ENCODE measurements at places on chromosomes 3 and 15. TPM values are rescaled to one million over a fixed set of nuclear protein-coding genes. Genes with fewer than 3 reads are reported as not detected.
A peak's percentile ranks its signal among the peaks of the same experiment; 100 is the strongest.

DNA sequence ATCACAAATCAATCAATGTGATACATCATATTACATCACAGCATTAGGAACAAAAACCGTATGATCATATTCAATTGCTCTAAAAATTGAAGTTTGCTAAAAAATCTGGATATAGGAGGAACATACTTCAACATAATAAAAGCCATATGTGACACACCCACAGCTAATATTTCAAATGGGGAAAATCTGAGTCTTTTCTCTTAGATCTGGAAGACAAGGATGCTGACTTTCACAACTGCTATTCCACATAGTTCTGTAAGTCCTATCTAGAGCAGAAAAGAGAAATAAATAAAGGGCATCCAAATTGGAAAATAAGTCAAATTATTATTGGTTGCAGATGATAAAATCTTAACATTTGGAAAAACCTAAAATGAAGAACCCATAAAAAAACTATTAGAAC, 256.8 kb upstream of the SGO1 start:
- no peaks in the 10 kb centered on the region for H3K36me3 ChIP-seq
- no peak overlapping the region for H3K4me3 ChIP-seq
- no peaks in the 10 kb centered on the region for H3K4me1 ChIP-seq
- H3K27ac ChIP-seq: no peak overlapping the region
- no peaks in the 10 kb centered on the region for H3K27me3 ChIP-seq

TLR9 gene
- 0.37 TPM for polyA plus RNA-seq

CYP8B1 gene
- polyA plus RNA-seq: not detected

MRPS25 gene
- 71.5 TPM for polyA plus RNA-seq

DNA sequence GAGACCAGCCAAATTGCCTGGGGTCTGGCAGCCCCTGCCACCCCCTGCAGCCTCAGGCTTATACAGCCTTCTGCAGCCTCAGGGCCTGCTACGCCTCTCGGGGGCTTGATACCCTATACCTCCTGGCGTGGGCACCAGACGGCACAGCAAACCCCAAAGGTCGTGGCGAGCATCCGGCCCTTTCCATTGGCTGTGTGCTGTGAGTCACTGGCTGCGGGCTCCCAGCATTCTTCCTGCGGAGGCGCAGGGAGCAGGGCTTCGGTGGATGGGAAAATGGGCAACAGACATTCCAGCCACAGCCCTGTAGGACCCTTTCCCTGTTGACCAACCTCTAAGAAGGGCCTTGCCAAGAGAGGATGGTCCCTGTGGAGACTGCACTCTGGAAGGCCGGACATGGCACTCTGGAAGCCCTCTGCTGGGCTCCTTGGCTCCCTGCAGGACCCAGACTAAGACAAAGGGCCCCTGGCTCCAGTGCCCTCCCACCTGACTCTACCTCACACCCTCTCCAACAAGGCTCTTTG, 59.6 kb downstream of the ITGA11 start:
- no peaks in the 10 kb centered on the region for H3K36me3 ChIP-seq
- H3K4me1 ChIP-seq: no peaks in the 10 kb centered on the region
- no peak for DNase-seq
- no peak overlapping the region for H3K27ac ChIP-seq

DNA sequence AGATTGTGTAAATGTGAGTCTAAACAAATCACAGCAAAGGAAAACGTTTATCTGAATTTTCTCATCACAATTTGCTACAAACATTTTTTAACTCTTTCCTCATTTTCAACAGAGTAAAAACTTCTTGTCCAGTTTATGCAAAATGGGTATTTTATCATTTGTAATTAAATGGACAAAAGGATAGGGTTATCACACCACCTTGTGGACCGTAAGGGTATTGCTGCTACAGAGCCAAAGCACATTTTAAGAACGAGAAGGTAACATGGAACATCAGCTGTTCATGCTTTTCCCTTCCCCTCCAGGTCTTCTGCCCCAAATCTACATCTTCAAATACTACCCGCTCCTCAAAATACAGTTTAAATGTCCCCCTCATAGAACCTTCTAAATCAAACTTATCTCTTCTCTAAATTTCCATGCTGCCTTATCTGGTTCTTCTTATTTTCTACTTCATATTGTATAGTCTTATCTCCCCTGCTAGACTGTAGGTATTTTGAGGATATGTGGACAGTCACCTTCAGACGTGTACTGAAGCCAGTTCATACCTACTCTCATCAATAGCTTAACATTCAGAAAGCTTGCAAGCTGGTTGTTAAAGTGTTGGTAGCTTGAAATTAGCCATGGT, 12.8 kb upstream of the SETMAR start:
- H3K27me3 ChIP-seq: no peaks in the 10 kb centered on the region
- H3K27ac ChIP-seq: no peak overlapping the region
- H3K4me1 ChIP-seq: no peaks in the 10 kb centered on the region

FGD5 gene
- 19.0 TPM for polyA plus RNA-seq

ZCWPW2 gene
- 0.77 TPM for polyA plus RNA-seq

GRCh38 chr3:183247011-183247589, 6.0 kb upstream of the B3GNT5 start:
- no peak overlapping the region for H3K4me3 ChIP-seq
- no peaks in the 10 kb centered on the region for H3K27me3 ChIP-seq
- no peaks in the 10 kb centered on the region for H3K4me1 ChIP-seq
- peak overlapping the region; percentile 24 for H3K27ac ChIP-seq
- no peak for DNase-seq

DNA sequence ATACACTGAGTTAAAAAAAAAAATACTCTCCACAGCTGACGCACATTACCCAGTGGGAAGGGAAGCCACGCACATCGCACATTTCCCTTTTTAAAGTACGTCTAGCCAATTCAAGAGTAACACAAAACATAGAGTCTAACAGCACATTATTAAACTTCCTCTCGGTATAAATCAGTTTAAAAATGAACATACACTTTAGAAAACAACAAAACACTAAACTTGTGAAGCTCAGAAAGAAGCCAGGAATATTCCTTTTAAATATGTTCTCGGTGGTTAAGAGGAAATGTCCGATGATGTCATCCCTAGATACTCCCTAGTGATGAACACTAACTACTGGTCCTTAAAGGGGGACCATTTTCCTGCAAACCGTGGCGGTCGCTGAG, 721 bp downstream of the MYEF2 start:
- DNase-seq: peak; percentile 48
- peak overlapping the region; percentile 41 for H3K27ac ChIP-seq
- H3K4me3 ChIP-seq: peak overlapping the region; percentile 44
- H3K36me3 ChIP-seq: no peaks in the 10 kb centered on the region
- H3K4me1 ChIP-seq: no peaks in the 10 kb centered on the region
- peaks cover 18% of the 10 kb centered on the region for H3K27me3 ChIP-seq

- no peak overlapping the region for H3K4me3 ChIP-seq
- no peaks in the 10 kb centered on the region for H3K36me3 ChIP-seq
- peak; percentile 48 for DNase-seq
- H3K27ac ChIP-seq: no peak overlapping the region
- H3K27me3 ChIP-seq: no peaks in the 10 kb centered on the region
These were observed 30.0 kb upstream of the NR2E3 start for GRCh38 chr15:71780115-71780976.

GRCh38 chr3:127410678-127411077, 122.8 kb upstream of the PRR20G start:
- H3K4me3 ChIP-seq: no peak overlapping the region
- no peak overlapping the region for H3K27ac ChIP-seq
- no peaks in the 10 kb centered on the region for H3K4me1 ChIP-seq
- no peaks in the 10 kb centered on the region for H3K36me3 ChIP-seq
- no peak for DNase-seq
- peaks cover 6% of the 10 kb centered on the region for H3K27me3 ChIP-seq

DNA sequence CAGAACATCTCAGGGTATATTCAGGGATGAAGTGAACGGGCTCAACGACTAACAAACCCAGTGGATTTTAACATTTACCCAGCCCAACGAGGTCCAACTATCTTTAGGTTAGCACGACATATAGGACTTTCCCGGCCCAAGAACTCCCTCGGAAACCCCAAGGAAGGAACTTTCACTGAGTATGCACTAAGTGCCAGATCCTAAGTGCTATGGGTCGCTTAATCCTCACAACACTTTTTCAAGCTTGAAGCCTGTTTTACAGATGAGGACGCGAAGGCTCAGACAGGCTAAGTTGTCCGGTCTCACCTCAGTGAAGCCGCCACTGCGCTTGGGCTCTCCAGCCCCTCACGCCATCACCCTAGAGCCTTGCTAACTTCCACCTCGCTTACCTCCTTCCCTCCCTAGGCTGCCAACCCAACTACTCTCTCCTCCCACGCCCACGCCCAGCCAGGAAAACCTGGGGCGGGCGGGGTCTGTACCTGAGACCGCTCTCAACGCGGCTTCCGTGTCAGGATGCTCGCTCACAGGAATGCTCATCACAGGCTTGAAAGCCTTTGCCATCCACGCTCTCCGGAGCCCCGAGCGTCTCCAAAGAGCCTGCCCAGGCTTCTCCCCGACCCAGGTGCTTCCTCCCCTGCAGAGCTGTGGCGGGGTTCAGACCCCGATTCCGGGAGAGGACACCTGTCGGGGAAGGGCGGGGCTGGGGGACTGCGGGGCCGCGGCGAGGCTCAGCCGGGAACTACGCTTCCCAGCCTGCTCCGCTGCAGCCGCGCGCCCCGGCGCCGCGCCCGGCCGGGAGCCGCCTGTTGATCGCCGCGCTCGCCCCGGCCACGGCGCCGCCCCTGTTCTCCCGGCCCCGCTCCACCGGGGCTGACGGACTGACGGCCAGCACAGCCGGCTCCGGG, at the start of gene TMOD2:
TSS of gene TMOD2 (plus strand) at position 806 of the 905 bp plus-strand sequence. CDS start 14,845 bp downstream, outside the sequence.
- peak within 1 kb of the TSS; percentile 70 for H3K27ac ChIP-seq
- H3K36me3 ChIP-seq: no peaks in the 10 kb centered on the region
- H3K4me3 ChIP-seq: peak within 1 kb of the TSS; percentile 92

GRCh38 chr15:79339588-79340314, 28.8 kb downstream of the TMED3 start:
- no peak overlapping the region for H3K27ac ChIP-seq
- no peaks in the 10 kb centered on the region for H3K36me3 ChIP-seq
- no peak overlapping the region for H3K4me3 ChIP-seq
- no peaks in the 10 kb centered on the region for H3K4me1 ChIP-seq

GRCh38 chr15:58046467-58046866, 19.0 kb downstream of the ALDH1A2 start:
- H3K27ac ChIP-seq: no peak overlapping the region
- H3K27me3 ChIP-seq: no peaks in the 10 kb centered on the region

ZMYND10 gene
- 31.4 TPM for polyA plus RNA-seq

DNA sequence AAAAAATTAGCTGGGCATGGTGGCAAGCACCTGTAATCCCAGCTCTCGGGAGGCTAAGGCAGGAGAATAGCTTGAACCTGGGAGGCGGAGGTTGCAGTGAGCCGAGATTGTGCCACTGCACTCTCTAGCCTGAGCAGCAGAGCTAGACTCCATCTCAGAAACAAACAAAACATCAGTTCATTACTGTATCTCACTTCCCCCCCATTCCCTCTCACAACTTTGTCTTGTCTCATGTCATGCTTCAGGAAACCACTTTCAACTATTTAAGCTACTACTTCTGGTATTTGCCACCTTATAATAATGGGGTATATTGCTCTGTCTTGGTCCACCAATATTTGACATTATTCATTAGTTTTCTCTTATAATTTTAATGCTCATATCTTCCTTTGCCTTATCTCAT, 26.2 kb downstream of the PIK3CA start:
- H3K4me1 ChIP-seq: peaks cover 2% of the 10 kb centered on the region
- no peak for DNase-seq
- H3K4me3 ChIP-seq: no peak overlapping the region
- H3K36me3 ChIP-seq: no peaks in the 10 kb centered on the region
- H3K27me3 ChIP-seq: no peaks in the 10 kb centered on the region

- no peaks in the 10 kb centered on the region for H3K36me3 ChIP-seq
- H3K27me3 ChIP-seq: no peaks in the 10 kb centered on the region
- DNase-seq: no peak
These were observed 27.8 kb upstream of the AP4E1 start for GRCh38 chr15:50880651-50881114.

DNA sequence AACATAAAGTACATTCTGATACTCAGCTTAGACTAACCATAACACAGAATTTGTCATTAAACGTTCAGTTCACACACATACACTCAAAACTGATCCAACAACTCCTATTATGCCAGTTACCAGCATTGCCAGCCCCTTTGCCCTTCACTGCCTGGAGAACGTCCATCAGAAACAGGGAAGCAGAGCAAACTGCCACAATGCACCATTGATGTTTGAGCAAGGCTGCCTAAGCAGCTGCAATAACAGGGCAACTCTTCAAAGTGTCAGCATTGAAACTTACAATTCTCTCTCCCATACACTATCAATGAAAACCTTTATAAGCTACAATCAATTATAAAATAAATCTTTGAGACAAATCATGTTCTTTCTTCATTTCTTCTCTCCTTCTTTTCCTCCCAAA, 85.1 kb downstream of the ZBTB20 start:
- no peaks in the 10 kb centered on the region for H3K4me1 ChIP-seq
- no peaks in the 10 kb centered on the region for H3K36me3 ChIP-seq
- no peaks in the 10 kb centered on the region for H3K27me3 ChIP-seq
- no peak for DNase-seq

HTR3E gene
- not detected for polyA plus RNA-seq

TEX55 gene
- polyA plus RNA-seq: not detected

DNA sequence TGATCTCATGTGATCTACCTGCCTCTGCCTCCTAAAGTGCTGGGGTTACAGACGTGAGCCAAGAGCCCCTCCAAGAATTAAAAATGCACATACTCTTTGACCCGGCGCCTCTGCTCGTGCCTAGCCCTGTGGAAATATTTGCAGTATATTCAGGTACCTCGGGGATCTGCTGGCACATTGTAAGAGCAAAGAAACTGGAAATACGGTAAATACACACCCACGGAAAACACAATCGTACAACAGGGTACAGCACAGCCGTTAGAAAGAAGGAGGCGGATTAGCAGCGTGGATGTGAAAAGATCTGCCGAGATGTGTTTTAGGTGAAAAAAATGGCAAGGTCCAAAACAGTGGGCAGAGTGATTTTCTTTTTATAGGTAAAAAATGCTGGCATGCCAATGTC, 6.1 kb upstream of the HDAC11 start:
- H3K4me1 ChIP-seq: no peaks in the 10 kb centered on the region
- no peak for DNase-seq
- no peaks in the 10 kb centered on the region for H3K27me3 ChIP-seq

DNA sequence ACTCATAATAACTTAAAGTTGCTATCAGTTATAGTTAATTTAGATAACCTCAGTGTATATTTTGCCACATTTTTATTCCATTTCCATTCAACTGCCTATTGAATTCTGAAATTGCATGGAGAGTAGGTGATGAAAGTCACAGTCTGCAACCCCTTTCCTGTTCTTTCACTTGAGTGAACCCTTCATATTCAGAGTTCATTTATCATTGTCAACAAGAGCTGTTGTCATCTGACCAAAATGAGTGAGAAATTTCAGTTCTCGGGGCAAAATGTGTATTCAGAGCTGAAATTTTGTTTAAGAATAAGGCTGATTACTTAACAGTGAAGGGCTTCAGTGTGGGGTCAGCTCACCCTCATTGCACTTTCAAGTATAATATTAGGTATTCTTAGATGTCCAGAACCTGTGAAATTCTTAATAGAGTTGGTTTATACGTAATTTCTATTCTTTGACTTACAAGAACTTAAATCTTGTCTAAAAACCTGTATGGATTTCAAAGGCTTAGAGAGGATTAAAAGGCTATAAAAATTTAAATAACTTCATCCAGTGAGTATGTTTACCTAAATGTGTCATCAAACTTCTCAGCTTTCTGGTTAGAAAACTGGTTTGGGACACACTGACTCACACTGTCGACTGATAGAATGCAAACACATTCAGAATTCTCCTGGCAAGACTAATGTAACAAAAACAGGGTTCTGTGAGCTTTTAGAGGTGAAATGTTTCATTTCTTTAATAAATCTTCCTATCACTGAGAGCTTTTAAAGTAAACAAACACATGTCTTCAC, 92.2 kb downstream of the CMSS1 start:
- H3K27ac ChIP-seq: no peak overlapping the region
- H3K36me3 ChIP-seq: no peaks in the 10 kb centered on the region
- no peaks in the 10 kb centered on the region for H3K4me1 ChIP-seq
- DNase-seq: no peak
- no peaks in the 10 kb centered on the region for H3K27me3 ChIP-seq
- H3K4me3 ChIP-seq: no peak overlapping the region

Data from lung (tissue), 17 donors.